ENCODE measurements at places on chromosomes 5 and 9. TPM values are rescaled to one million over a fixed set of nuclear protein-coding genes. Genes with fewer than 3 reads are reported as not detected.

TMED9 gene
- total RNA-seq: 40.1 TPM

RMI1 gene
- total RNA-seq: 3.9 TPM

TMEM174 gene
- total RNA-seq: not detected

MARVELD2 gene
- total RNA-seq: 0.22 TPM

UBE2QL1 gene
- 48.8 TPM for total RNA-seq

QRFP gene
- not detected for total RNA-seq

GRIN3A gene
- total RNA-seq: not detected

NOXA1 gene
- 1.2 TPM for total RNA-seq

STK32A gene
- total RNA-seq: 1.2 TPM

PAPPA gene
- total RNA-seq: 1.1 TPM

ST6GALNAC4 gene
- total RNA-seq: 11.2 TPM

AK8 gene
- not detected for total RNA-seq

DOLK gene
- total RNA-seq: 11.8 TPM

SPATA31E1 gene
- total RNA-seq: not detected

CCDC187 gene
- not detected for total RNA-seq

RANBP6 gene
- 8.1 TPM for total RNA-seq

SH3RF2 gene
- total RNA-seq: 45.6 TPM

C6 gene
- total RNA-seq: 0.46 TPM

ADAMTS2 gene
- 1.3 TPM for total RNA-seq

ASTN2 gene
- total RNA-seq: 4.6 TPM

ARID3C gene
- not detected for total RNA-seq

TAF11L10 gene
- not detected for total RNA-seq

SMC5 gene
- 16.2 TPM for total RNA-seq

Measured in gastrocnemius medialis (tissue), 4 donors.